ENCODE measurements at places on chromosomes 1 and 21. TPM values are rescaled to one million over a fixed set of nuclear protein-coding genes. Genes with fewer than 3 reads are reported as not detected.

DNA sequence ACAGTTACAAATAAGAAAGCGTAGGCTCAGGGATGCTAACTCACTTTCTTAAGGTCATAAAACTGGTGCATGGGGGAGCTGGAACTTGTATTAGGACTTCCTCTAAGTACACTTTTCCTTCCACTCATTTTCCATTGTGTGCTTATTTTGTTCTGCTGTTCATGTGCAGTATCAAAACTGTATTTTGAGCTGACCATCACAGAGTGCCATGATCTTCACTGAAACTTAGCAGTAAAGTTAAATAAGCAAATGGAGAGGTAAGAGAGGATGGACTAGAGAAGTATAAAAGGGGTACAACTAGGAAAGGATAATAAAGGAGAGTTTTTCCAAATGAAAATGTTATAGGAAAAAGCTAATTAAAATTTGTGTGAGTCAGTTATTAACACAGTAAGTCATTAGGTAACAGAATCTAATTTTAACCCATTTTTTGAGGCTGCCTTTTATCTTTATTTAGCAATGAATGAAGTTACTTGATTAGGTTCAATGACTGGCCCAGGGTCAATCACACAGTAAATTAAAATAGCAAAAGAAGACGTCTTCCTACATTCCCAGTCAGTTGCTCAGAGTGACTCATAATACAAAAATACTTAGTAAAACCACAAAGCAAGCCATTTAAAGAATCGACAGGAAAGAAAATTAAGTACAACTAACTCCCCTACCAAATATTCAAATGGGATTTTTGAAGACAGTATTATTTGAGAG lies 165.8 kb upstream of the C1orf105 start:
- DNase-seq: no peak

GRCh38 chr1:182685215-182685614 lies 828 bp upstream of the RGS8 start:
- DNase-seq: no peak

GRCh38 chr1:54287801-54288211 lies 87.8 kb downstream of the MRPL37 start:
- DNase-seq: no peak

- DNase-seq: no peak
These were observed 210.9 kb downstream of the LTN1 start for GRCh38 chr21:28781602-28782276.

DNA sequence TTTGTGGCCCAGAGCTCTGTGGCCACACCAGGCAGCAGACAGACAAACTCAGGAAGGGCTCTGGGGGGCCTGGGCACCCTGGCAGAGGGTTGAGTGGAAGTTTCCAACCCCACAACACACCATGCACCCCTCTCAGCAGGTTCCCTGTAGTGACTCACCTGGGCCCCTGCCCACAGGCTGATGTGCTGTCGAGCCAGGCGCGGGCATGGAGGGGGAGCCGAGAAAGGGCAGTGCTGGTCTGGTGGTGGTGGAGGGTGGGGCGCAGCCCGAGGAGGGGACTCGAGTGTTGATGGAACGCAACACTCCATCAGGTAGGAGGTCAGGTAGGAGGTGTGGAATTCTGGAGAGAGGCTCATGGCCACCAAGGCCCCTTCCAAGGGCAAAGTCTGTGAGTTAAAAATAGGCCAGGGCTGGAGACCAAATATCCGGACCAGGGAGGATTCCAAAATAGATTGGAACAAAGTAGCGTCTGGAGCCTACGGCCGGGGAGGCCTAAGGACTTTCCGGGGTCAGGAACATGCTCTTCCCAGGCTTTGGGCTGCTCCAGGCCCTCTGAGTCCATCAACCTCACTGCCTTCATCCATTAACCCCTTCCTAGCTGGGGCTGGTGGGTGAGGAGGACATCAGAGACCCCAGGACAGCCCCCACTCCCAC lies 191.5 kb upstream of the AJAP1 start:
- DNase-seq: no peak

GRCh38 chr1:246058466-246058865 lies 448.6 kb downstream of the SMYD3 start:
- DNase-seq: no peak

DNA sequence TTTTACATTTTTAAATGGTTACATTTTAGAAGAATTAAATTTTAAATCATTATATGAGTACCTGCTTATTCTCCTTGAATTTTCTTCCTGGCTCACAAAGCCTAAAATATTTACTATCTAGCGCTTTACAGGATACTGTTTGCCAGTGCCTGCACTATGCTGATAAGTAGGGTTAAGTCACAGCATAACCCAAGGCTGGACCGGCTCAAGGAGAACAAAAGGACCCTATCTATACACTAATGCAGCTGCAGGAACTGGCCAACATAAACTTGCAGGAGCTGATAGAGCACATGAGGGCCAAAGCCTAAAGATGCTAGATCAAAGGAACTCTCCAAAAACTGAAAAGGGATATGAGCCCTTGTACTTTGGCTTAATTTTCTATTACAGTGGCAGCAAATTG lies 1086.9 kb upstream of the TMPRSS15 start:
- no peak for DNase-seq

DNA sequence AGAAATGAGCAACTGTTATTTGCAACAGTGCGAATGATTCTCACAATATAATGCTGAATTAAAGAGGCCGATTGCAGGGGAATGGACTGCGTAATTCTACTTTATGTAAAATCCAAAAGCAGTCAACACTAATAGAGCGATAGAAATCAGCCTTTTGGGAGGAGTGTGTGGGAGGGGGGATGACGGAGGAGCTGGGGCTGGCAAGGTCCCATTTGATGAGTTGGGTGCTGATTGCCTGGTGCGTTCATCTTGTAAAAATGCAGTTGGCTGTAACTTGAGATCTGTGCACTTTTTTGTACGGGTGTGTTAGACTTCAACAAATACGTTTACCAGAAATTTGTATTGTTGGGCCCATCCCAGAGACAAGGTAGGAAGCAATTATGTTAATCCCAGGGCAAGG lies 20.7 kb downstream of the TNFRSF8 start:
- no peak for DNase-seq

- no peak for DNase-seq
These were observed 24.3 kb downstream of the IL10RB start for GRCh38 chr21:33290441-33290840.

GRCh38 chr1:31891280-31891679 lies 46.9 kb downstream of the PTP4A2 start:
- no peak for DNase-seq

GRCh38 chr1:226761322-226761721 lies 22.2 kb upstream of the ITPKB start:
- no peak for DNase-seq

- DNase-seq: no peak
These were observed 38.8 kb downstream of the HMGB4 start for GRCh38 chr1:33902486-33903209.

The BMP8B gene
- 0.08 TPM for total RNA-seq

The CFHR2 gene
- total RNA-seq: not detected

DNA sequence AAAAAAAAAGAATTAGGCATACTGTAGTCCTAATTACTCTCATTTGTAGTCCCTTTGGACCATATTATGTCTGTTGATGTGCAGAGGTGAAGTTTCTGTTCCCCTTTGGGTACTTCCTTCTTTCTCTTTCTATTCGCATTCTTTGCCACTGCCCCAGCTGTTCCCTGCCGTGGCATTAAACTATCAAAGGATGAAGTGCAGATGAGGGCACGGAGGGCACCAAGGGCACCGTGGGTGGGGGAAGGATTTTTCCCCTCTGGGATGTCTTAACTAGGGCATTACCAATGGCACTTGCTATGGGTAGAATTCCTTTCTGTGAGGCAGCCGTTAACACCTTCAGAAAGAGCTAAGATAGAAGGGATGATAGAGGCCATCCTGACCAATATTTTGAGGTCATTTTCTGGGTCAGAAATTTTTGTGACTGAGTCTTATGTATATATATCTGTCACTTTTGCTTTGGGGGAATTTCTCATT lies 4.9 kb upstream of the MAPKAPK2 start:
- no peak for DNase-seq

The SETSIP gene
- total RNA-seq: not detected

DNA sequence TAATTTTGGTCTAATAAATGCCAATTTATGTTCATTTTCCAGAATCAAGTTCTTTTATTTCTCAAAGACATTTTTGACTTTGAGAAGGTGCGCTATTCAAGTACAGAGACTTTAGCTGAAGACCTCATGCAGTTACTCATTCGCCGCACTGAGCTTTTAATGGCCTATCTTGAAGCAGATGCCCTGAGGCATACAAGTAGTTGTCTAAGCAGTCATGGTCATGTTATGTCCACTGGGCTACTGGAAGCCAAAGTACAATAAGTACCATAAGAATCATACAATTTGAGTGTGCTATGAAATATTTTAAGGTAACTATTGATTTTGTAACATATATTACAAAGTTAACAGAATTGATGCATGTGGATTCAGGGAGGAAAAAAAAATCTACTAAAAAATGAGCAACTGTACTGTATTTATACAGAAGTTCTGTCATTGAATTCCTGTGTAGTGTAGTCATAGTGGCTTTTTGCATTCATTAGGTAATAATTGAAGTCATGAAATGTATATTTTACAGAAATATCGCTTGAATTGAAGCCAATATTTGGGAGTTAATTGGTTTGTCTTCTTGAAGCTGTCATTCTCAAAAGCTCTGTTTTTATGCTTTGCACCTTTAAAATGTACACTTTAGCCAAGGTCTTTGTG lies 13.5 kb upstream of the NEXN start:
- DNase-seq: peak; percentile 54

GRCh38 chr1:85374160-85374559 lies 90.8 kb downstream of the DDAH1 start:
- DNase-seq: peak; percentile 48

GRCh38 chr1:201370500-201370899 lies 7.0 kb downstream of the TNNT2 start:
- no peak for DNase-seq

The JAM2 gene
- not detected for total RNA-seq

DNA sequence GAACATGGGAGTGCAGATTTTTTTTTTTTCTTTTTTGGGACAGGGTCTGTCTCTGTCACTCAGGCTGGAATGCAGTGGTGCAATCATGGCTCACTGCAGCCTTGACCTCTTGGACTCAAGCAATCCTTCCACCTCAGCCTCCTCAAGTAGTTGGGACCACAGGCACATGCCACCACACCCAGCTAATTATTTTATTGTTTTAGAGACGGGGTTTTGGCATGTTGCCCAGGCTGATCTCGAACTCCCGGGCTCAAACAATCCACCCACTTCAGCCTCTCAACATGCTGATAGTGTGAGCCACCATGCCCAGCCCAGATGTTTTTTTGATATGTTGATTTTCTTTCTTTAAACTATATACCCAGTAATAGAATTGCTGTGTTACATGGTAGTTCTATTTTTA lies 57.7 kb downstream of the RGSL1 start:
- no peak for DNase-seq

DNA sequence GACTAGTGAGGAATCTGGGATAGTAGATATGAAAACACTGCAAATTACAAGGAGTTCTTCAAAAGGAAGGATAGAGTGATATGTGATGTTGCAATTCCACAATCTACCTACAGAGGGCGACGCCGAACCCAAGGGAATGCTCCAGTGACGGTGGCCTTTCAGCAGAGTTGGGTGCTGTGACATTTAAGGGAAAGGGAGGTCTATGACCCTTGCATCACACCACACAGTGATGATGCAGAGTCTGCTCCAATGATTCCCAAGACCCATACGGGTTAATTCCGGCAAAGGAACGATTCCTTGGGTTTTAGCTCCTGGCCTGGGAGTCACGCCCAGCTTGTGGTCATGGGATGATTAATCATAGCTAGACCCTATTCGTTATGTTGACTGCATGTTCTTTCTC lies 123.0 kb upstream of the IGSF21 start:
- DNase-seq: no peak

DNA sequence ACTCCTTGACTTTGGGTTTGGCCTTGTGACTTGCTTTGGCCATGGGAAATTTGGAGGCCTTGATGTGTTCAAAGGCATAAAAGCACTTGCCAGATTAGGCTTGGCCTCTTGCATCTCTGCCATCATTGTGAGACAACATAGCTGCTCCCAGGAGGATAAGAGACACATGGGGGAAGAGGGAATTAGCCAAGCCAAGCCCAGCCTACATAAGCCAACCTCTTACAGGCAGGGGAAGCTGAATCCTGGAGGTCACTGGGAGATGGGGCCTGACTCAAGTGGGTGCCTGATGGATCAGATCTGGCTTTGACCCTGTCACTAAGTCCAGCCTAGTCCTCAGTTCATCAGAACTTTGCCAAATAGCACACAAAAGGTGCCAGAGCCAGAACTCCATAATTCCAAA lies 37.6 kb upstream of the HMGB4 start:
- DNase-seq: peak; percentile 25
